ENCODE measurements at places on chromosomes 6 and 20.

DNA sequence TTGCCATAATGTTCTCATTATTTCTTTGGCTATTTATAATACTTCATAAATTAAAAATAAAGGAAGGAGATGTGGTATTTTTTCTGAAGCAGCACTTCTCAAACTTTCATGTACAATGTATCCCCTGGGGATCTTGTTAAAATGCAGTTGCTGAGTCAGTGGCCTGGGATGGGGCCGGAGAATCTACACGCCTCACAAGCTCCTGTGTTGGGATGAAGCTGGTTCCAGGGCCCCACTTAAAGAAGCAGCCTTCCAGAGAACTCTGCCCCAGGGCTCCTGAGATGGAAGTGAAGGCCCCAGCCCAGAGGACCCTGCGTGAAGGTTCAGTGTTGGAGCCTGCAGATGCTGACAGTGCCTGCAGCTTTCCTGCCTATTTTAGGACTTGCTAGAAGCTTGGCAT is 40.1 kb upstream of the SLC23A2 start:
- no peak for DNase-seq

GRCh38 chr20:24495266-24495665 is 25.8 kb downstream of the SYNDIG1 start:
- no peak for DNase-seq

GRCh38 chr6:166172546-166172945 is 4.9 kb upstream of the TBXT start:
- DNase-seq, result no peak

- DNase-seq, result no peak
Observed at GRCh38 chr20:41358230-41358629, 8.4 kb downstream of the EMILIN3 start.

DNA sequence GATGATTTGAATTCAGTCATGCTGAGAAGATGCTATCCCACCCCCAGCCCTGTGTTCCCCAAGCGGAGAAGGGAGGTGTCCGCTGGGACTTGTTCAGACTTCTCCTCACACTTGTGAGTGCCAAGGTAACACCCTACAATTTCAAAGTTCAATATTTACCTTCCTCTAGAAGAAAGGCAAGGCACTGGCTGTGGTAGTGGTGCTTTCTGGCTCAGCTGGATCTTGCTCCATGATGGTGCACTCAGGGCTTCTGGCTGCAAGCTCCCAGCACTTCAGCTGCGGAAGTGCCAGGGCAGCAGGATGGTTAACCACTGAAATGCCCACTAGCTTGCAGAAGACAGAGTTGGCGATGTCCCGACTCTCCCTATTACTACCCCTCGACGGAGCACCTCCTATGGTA is 135.4 kb downstream of the MTFR2 start:
- peak; percentile 43 for DNase-seq

GRCh38 chr6:97136626-97137358 is 146.2 kb downstream of the MMS22L start:
- DNase-seq, result no peak

DNA sequence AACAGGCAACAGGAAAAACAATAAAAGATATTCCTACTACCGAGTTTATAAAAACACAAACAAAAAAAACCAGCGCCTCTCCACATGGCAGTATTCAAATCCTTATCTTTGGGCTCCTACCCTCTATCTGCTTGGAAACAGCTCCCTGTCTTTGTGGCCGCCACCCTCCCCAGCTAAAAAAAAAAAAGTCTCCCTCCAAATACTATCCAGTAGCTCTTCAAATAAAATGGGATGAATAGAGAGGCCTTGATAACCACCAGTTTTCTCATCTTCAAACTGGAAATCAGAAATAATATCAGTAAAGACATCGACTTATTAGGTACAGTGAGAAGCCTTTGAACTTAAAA is 96.2 kb downstream of the PSMG4 start:
- DNase-seq, result no peak
